ENCODE measurements at places on chromosomes 1 and 21. TPM values are rescaled to one million over a fixed set of nuclear protein-coding genes. Genes with fewer than 3 reads are reported as not detected.

DNA sequence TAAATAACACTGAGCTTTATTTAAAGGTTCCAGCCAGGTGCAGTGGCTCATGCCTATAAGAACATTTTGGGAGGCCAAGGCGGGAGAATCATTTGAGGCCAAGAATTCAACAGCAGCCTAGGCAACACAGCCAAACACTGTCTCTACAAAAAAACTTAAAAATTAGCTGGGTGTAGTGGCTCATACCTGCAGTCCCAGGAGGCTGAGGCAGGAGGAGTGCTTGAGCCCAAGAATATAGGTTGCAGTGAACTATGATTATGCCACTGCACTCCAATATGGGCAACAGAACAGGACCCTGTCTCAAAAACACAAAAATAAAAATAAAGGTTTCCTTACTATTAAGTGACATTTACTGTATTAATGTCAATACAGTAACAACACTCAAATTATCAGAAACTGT is 2.1 kb downstream of the TAF12 start:
- DNase-seq = no peak

DNA sequence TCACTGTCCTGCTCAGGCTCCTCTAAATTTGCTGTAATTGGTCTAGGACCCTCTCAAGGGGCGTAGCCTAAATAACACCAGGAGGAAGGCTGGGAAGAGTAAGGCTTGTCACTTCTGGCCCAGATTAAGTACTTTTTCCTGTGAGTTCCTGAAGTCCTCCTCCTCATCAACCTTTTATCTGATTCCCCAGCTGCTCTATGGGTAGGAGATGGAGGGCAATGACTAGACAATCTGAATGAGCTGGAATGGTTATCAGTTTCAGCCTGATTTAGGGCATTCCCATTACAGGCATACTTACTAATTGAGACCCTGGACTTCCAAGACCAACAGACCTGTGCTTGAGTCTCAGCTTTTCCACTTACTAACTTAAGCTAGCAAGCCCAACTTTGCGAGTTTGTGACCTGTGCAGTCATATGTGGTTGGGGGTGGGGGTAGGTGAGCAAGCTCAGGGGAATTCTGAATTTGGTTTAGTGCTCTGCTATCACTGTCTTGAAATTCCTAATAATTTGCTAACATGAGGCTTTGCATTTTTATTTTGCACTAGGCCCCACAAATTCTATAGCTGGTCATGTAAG is 18.0 kb upstream of the FGGY start:
- DNase-seq = no peak

DNA sequence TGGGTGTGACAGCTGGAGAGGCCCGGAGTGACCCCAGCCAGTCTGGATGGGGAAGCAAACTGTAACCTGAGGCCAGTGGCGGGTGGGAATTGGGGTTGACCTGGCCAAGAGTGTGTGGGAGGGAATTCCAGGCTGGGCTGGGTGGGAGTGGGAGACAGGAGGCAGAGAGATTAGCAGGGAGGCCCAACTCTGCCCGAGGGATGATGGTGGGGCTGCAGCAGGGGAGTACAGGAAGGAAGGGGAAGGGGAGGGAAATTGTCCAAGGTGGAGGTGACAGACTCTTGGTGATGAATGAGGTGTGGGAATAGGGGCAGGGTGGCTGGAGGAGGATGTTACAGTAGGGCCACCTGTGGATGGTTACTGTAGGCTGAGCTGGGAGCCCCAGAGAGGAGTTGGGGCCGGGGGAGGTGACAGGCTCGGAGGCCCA is 40.4 kb downstream of the HUNK start:
- DNase-seq = no peak

DNA sequence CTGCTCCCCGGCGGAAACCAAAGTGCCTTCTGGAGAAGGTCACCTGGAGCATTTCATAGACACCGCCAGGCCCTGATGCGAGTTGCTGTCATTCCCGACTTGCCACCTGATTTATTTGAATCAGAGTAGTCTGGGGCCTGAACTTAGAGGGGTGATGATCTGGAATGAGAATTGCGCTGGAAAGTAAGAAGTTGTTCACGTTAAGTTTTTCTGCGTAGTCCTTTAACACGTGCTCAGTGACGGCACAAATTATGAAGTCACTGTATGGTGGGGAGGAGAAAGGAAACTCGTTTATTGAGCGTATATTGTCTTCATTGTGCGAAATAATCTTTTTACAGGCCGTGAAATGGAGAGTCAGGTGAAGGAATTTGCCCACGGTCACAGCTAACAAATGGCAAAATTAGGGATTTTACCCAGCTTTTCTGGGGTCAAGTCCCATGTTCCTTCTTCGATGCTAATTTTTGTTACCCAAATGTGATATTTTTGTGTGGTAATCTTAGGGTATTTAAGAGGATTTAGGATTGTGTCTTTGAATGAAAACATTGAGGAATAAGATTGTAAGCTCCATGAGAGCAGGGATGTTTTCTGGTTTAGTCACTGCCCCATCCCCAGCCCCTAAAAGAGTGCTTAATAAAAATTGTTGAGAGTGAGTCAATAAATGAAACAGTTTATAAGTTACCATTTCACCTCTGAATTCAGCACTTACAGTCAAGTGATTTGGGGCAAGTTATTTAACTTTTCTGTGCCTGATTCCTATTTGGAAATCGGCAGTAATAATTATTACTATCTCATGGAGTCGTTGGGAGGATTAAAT is 46.4 kb upstream of the NBL1 start:
- peak; percentile 40 for DNase-seq

DNA sequence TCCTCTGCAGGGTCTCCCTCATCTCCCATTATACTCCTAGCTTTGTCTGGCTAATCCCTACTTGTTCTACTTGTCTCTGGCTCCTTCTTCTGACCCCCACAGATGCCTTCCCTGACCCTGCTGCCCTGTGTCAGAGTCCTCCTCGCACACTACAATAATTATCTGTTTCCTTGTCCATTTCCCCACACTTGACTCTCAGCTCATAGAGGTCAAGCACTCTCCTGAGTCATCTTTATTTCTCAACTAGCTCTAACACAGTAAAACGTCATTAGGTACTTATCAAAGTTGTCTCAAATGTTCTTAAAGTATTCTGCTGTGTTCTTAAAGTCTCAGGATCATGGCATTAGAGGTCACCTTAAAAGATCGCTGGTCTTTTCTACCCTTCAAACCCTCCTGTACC is 47.1 kb downstream of the C8A start:
- DNase-seq = no peak

The ST6GALNAC3 gene
- 81.9 TPM for polyA plus RNA-seq

Measured in renal pelvis (tissue), 12 donors.